ENCODE measurements at places on chromosomes 7 and 10.
A peak's percentile ranks its signal among the peaks of the same experiment; 100 is the strongest.

- no peak for DNase-seq
Observed at GRCh38 chr7:1946025-1946772, 276.1 kb downstream of the ELFN1 start.

- no peak for DNase-seq
Observed at GRCh38 chr10:95500097-95500496, 61.1 kb downstream of the SORBS1 start.

DNA sequence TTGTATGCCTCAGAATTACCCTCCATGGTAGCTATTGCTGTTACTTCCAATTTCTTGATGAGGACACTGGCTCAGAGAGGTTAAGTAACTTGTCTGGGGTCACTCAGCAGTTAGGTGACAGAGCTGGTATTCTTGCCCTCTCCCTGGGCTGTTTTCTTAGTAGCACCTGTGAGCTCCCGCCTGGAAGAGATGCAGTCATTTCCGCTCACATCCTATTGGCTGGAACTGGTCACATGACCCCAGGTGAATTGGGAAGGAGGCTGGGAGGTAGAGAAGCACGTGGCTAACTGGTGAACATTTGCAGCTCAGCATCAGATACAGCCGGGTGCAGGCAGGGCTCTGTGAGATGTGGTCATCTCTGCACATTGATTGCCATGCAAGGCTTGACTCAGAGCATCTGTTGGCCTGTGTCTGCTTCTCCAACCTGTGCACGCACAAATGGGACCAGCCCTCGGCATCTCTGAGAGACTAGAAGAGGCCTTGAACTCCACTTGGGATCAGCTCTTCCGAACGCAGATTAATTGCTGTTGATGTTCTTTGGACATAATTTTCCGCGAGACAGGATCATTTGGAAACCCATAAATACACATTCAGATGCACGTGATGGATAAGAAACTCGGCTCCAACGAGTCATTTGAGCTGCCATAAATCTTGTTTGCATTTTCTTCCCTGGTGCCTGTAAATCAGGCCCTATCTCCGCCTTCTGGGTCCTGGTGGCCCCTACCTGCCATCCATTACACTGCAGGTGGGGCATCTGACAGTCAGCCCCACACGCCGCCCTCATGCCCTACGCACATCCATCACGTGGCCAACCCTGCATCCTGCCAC lies 42.8 kb downstream of the MYL10 start:
- DNase-seq, result no peak

DNA sequence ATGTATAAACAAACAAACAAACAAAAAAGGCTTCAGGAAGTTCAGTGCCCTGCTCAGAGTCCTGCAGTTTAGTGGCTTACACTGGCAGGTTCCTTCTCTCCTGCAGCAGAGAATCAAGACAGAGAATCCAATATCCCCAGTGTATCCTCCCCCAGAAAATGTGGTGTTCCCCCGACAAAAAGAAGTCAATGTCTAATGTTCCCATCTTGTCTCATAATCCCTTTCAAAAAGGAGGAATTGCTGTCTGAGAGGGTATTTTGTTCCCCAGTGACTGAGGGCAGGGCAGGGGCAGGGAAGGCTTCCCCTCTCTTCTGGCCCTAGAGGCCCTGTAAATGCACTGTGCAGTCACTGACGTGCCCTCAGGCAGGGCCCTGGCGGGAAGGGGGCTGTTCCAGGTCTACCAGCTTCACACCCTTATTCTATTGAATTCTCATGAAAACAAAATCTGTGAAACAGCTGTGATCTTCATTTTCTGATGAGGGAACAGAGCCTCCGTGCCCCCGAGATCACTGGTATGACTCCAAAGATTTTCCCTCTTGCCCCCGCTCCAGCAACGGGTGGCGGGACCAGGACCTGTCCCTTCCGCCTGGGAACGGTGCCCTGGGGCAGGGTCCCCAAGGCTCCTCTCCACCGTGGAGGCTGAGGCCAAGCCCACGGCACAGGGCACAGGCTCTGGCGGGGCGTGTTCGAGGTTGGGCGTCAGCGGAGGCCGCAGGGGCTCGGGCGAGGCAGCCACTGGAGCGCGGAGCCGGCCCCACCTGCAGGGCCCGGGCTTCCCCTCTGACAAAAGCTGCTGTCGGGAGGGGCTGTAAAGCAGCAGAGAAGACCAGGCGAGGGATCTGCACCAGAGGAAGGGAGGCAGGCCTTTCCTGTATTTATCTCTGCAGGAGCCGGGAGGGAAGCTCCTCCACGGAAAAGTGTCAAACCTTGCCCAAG lies 13.4 kb upstream of the WDFY4 start:
- no peak for DNase-seq

DNA sequence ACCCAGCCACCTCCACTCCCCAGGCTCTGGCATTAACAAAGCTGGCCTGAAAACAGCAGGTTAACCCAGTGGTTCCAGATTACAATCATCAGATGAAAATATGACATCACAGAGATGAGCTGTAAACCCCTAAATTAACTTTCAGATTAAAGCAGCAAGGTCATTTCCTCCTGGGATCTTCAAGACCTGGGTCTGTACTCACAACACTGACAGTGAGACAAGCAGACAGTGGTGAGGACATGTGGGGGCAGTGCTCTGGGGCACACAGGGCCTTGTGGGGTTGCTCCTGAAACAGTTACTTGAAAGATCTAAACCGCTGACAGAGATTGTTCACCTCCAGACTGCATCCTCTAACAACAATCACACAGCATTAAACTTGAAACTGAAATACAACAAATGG lies 134.1 kb downstream of the ZNF438 start:
- no peak for DNase-seq

- no peak for DNase-seq
Observed at GRCh38 chr10:107028236-107028635, 136.3 kb downstream of the SORCS1 start.

DNA sequence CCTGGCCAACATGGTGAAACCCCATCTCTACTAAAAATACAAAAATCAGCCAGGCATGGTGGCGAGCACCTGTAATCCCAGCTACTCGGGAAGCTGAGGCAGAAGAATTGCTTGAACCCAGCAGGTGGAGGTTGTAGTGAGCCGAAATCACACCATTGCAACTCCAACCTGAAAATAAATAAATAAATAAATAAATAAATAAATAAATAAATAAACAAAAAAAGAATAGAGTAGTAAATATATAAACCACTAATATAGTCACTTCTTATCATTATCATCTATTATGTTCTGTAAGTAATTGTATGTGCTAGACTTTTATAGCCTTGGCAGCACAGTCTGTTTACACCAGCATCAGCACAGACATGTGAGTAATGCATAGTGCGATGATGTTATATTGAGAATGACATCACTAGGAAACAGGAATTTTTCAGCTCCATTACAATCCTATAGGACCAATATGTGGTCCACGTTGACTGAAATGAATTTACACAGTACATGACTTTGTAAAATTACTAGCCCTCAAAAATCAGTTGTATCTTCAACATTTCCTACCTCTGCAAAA lies 385.4 kb upstream of the ANKRD30A start:
- DNase-seq, result no peak

- DNase-seq, result no peak
Observed at GRCh38 chr10:20614911-20615310, 282.2 kb downstream of the NEBL start.

DNA sequence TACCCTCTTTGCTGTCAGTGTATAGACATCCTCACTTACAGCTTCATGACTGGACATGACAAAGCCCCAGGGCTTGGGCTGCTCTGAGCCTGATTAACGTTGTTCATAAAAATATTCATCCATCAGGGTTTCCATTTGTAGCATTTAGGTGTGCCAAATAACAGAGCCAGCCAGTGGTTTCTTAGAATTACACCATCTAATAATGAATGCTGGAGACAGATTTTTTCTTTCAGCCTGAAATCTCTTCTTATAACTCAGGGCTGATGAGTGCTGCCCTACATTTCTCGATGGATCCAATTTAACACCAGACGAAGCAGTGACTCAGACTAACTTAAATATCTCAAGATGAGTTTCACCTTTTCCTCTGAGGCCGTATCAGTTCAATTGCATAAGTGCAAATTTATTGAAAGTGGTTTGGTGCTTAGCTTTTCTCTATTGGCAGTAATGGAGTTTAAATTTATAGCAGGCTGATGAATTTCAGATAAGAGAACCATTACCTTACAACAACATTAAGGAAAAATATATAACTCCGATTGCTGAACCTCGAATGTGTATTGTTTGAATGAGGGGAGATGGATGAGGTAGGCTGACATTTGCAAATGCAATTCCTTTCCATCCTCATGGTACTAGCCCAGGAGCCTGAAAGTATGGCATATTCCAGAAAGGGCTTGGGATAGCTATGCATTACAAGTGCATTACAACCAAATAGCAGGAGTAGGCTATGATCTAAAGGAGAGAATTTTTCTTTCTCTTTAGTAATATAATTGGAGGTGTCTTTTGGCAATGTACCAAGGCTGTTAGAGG lies 900.6 kb downstream of the KCNMA1 start:
- DNase-seq, result no peak

- no peak for DNase-seq
Observed at GRCh38 chr7:96663871-96664445, 45.7 kb downstream of the SEM1 start.

DNA sequence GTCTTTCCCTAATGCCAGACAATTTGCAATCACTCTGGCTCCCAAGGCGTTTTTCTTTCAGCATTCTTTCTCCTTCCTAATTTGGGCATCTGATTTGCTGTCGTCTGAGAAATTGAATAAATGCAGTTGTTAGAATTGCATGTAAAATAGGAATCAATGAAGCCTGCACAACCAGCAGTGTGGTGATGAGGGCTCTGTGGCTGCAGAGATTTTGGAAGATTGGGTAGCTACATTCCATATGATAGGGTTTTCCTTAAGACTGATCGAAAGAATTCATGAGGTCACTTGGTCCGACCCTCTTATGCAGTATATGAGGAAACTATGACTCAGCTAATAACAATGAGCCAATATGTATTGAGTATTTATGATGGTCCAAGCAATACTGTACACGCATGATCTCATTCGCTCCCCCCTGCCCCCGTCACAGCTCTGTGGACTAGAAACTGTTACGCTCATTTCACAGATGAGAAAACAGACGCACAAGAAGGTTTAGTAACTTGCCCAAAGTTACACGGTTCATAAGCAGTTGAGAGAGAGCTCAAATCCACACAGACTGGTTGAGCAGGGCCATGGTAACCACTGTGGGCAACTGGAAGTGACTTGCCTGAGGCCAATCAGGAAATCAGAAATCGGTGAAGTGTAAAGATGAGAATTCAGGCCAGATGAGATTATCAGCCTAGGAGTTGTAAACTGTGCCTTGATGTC lies 527.2 kb downstream of the GATA3 start:
- DNase-seq, result no peak

DNA sequence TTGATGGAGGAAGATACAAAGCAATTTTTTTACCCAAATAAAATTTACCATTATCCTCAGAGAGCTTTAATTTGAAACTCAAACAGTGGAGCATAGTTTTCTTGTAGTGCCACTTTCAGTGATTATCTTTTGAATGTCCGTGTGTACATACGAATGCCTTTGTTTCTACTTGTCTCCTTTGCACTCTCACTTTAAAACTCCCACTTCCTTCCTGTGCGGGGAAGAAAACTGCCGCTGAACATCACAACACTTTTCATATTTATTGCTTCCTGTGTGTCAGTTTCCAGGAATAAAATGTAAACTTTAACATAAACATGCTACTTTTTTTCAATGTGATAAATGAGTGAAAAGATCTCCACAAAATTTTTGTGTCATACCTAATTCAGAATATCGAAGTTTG lies 102.4 kb downstream of the SEMA3A start:
- DNase-seq, result no peak

DNA sequence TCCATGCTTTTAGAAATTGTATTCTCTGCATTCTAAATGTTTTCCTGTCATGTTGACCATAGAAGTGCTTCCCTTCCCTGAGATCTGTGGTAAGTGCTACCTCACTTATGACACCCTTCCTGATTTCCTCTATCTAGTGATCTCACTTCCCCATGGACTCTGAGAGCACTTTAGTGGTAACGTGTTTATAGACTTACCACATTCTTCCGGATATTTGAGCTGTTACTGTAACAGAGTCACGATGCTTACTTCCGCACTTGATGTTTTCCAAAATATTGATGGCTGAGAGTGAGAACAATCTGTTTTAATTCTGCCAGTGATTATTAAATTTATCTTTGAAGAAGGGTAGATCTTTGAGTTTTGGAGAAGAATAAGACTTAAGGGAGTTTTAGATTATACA lies 60.1 kb upstream of the NAMPT start:
- no peak for DNase-seq

DNA sequence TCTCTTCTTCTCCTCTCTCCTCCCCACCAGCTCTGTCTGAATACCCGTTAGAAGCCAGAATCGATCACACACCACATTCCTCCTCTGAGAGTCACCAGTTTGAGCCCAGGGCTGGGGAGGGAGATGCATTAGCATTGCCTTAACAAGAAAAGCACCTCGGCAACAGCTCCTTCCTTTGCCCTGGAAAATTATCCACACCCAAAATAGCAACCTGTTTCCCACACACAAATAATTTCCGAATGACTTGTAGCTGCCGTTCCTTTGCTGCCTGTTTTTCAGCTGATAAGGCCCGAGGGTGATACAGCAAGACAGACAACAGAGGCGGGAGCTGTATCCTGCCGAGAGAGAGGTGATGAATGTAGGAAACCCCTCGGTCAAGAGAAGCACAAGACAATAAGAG lies 91.3 kb downstream of the CPXM2 start:
- peak; percentile 55 for DNase-seq

DNA sequence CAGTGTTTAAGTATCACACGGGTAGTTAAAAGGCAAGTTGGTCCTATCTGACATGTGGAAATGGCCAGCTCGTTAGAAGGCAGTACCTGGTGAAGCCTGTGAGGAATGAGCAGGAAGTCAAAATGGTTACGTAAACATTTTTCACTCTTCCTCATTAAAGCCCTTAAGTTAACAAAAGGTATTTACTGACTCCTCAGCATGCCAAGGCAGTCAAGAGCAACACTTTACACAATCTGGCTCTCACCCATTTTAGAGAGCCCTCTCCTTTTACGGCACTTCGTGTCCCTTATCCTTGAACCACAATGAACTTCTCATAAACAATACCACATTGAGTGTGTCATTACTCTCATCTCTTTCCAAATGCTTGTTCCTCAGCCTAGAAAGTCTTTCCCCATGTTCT lies 11.0 kb upstream of the RSBN1L start:
- DNase-seq, result no peak

GRCh38 chr7:132776048-132776620 lies 199.9 kb upstream of the PLXNA4 start:
- no peak for DNase-seq

- DNase-seq, result no peak
Observed at GRCh38 chr7:66119245-66119850, 4.7 kb downstream of the CRCP start.

Measured in adipocyte (in vitro differentiated cells).